Liver (tissue), 10 donors: ENCODE measurements at places on chromosomes 16 and 17. TPM values are rescaled to one million over a fixed set of nuclear protein-coding genes. Genes with fewer than 3 reads are reported as not detected.

- no peak for DNase-seq
Measured at GRCh38 chr16:49608779-49609178, 235.2 kb downstream of the C16orf78 start.

GRCh38 chr16:19281246-19281645, 4.3 kb upstream of the CLEC19A start:
- DNase-seq, result no peak

GRCh38 chr17:17052462-17053221, 10.4 kb downstream of the MPRIP start:
- DNase-seq, result no peak

DNA sequence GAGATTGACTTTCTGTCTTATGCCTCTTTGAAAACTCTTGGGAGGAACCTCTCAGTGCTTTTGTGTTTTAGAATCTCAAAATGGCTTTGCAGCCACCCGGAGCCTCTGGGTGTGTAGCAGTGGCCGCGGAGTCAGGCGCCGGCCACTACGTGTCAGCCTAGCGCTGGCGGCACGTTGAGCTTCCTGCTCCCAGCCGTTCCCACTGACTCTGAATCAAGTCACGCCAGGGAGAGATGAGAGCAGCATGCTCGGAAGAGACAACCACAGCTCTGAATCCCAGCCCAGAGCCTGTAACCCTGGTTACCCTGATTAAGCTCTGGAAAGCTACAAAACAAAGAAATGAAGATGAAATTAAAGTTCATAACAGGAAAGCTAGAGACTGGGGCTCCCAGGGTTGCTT, 97.4 kb upstream of the CACNG5 start:
- no peak for DNase-seq

- DNase-seq, result no peak
Measured at GRCh38 chr17:76427501-76428231, 25.3 kb downstream of the UBE2O start.

- DNase-seq, result no peak
Measured at GRCh38 chr16:13448346-13448745, 471.6 kb upstream of the ERCC4 start.

GRCh38 chr17:62804025-62804424, 4.1 kb downstream of the MARCHF10 start:
- DNase-seq, result no peak

- no peak for DNase-seq
Measured at GRCh38 chr17:39222151-39222550, 3.6 kb downstream of the STAC2 start.

GRCh38 chr16:67158637-67159600, 790 bp downstream of the TRADD start:
- DNase-seq, result no peak

DNA sequence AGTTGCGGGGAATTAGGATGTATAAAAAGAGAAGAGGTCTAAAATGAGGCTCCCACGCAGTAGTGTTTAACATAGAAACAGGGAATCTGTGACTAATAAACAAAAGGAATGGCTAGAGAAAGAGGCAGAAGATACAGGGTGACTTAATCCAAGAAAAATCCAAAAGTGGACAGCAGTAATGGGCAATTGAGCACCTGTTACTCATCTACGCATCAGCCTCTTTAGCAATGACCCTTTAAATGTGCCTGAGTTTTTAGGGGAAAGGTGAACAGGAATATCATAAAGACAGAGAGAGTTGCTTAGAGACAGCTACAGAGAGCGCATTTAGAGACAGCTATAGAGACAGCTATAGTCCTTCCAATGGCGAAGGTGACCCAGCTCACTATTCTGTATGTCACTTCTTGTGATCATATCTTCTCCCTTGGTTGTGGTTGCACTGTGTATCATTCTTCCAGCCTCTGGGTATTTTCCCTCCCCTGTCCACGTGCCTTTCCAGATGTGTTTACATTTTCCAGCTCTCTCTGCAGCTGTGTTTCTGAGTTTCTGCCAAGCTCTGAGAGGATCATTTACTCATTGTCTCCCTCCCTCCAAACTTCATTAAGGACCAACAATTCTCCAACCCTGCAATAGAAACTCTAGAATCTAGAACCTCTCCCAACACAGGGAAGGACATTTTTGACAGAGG, 61.5 kb downstream of the MYOCD start:
- DNase-seq, result no peak

DNA sequence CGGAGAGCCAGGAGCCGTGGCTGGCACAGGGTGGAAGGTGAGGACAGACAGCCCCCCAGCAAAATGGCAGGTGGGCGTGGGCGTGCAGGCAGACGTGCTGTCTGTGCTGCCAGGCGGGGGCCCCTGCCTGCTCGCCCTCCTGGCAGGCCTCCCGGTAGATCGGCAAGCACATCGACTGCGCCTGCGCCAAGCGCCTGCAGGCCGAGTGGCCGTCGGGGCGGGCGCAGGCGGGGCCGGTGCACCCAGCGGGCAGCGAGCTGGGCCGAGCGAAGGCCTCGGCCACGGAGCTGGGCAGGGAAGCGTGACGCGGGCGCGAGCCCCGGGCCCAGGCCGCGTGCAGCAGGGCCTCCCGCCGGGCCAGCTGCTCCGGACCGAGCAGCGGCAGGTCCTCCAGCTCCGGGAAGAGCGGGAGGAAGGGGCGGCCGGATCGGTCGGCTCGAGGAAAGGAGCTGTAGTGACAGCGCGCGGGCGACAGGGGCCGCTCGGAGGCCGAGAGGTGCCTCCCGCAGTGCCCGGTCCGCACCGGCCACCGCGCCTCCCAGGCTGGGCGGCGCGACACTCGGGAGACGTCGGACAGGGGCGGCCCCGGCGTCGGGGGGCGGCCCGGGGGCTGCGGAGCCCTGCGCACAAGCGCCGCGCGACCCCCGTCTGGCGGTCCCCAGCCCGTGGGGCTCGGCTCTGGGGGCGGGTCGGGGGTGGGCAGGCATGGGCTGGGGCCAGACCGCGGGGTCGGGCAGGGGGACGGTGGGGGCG, 16.9 kb downstream of the GRIN2C start:
- DNase-seq, result peak; percentile 53

DNA sequence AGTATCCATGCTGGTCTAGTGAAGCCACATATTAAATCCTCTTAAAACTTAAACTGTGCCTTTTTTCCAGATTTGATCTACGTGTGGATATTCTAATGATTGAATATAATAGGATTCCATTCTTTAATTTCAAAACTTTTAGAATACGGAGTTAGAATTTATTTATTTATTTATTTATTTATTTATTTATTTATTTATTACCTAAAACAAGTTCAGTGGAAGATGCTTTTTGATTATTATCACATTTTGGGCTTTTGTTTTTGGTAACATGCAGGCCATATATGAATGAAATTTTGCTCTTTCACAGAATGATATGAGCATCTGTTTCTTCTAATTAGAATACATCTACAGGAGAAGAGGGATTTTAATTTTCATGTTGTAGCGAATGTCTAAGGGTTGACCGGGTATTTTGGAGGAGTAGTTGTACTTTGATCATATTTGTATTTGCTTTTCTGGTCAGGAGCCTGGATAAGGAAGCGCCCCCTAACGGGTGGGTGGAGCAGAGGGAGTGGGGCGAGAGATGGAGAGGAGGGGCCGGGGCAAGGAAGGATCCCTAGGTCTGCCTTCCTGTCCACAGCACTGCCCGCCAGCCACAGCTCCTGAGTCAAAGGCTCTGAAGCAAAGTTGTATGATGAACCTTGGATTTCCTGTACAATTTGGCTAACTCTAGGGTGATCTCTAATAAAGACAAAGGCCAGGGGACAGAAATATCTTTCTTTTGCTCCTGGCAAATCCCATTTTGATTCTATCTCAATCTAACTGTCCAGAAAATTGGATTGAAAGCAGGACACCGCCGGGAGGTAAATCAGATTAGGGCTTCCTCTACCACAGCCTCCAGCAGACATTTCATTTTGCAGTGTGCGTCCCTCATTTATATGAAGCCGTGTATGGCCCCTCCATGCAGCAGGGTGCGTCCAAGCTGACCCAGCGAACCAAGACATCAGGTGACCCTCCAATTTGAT, 149.1 kb downstream of the PRKCA start:
- DNase-seq, result peak; percentile 57

GRCh38 chr17:6787081-6787693, 11.2 kb downstream of the FBXO39 start:
- DNase-seq, result no peak

GRCh38 chr17:40355123-40355803, 9.3 kb downstream of the GJD3 start:
- DNase-seq, result peak; percentile 85

PRSS27 gene
- 0.05 TPM for total RNA-seq

SLC5A11 gene
- 4.1 TPM for total RNA-seq

NAGS gene
- 29.4 TPM for total RNA-seq

CD300LF gene
- total RNA-seq, result 1.9 TPM

SNAI3 gene
- total RNA-seq, result 0.05 TPM

CD300H gene
- total RNA-seq, result not detected

ZNF205 gene
- 4.1 TPM for total RNA-seq
